ENCODE measurements at places on chromosomes 12 and 14.

- DNase-seq: no peak
Observed at GRCh38 chr14:71317385-71318096, 410.3 kb downstream of the PCNX1 start.

DNA sequence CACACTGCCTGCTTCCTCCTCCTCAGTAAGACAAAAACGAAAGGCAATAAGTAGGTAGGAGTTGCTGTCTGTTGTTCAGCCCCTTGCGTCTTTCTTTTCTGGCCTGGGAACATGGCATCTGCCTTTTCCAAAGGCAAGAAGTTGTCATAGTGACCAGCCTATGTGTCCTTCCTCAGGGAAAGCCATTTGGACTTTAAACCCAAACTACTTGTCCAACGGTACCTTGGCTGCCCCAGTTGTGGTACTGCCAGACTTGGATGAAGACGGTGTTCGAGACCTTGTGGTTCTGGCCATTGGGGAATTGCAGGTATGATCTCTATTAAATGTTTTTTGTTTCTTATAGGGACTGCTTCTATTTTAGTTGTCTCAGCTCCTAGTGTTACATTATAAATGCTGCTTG, 18.5 kb downstream of the FAM234B start:
- no peak for DNase-seq

DNA sequence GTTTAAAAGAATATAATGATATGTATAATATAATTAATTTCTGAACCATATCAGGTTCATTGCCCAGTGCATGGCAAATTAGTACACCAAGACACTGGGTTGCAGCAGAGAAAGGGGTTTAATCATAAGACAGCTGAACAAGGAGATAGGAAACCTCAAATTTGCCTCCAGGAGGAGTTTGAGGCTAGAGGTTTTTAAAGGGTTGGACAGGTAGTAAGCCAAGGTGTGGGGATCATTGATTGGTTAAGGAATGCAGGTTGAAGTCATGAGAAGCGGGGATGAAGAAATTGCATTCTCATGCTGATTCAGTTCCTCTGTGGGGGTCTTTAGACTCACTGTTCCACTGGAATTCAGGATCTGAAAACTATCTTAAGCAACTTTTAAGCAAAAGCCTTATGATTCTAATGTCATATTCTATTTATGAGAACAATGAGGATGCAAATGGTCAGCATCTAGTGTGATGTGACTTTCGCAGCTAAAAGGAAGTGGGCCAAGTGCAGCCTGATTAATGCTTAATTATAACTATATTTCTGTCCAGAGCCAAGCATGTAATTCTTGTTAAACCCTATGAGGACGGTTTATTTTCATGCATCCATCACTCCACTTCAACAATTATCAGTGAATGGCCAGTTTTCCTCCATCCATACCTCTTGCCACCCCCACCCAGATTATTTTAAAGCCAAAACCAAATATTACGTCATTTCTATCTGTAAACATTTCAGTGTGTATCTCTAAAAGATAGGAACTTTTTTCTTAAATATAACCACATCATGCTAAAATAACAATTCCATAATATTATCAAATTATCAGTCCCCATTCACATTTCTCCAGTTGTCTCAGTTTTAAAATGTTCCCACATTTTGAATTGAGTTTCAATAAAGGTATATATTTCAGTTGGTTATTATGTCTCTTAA, 14.9 kb downstream of the RNF212B start:
- DNase-seq: no peak

DNA sequence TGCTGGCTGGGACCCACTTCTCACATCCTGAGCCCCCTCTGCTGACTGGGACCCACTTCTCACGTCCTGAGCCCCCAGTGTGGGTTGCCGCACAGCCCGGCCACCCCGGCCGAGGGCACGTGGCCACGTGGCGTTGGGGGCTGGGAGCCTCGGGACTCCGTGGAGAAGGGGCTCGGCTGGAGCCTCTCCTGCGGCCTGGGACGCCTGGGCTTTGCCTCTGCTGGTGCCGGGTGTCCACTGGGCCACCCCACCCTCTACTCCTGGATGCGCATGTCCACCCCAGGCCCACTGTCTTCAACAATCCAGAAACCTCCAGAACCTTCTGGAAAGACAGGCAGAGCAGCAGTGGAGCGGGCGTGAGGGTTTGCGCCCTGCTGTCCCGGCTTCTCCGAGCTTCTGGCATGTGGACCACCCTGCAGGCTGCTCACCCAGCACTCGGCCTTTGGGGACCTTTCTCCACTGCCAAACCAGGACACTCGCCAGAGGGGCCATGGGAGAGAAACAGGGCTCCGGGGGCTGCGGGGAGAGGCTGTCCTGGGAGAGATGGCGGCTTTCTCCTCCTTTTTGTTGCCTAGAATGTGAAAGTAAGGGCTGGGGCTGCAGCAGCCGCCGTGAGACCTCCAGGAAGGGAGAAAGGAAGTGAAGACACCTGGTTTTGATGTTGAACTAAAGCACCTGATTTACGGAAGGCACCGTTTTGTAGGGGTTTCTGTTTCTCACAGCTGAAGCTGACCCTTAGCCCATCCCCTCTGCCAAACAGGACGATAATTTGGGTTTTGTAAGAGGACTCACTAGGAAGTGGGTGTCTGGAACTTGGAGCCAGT, 30.0 kb downstream of the NOC4L start:
- no peak for DNase-seq

DNA sequence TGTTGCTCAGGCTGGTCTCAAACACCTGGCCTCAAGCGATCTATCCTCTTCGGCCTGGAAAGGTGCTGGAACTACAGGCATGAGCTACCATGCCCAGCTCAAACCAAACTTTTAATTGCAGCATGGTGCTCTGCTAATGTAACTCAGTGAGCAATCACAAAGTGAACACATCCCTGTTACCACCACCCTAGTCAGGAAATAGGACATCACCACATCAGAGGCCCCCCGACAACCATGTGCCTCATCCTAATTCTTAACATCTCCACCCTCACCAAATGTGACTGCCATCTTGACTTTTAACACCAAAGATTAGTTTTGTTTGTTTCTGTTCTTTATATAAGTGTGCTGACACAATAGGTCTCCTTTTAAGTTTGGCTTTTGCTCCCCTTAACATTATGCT, 22.8 kb upstream of the SDR39U1 start:
- no peak for DNase-seq

GRCh38 chr14:104929268-104930230, 4.9 kb downstream of the PLD4 start:
- no peak for DNase-seq

GRCh38 chr12:11075642-11076041, 13.5 kb upstream of the TAS2R46 start:
- no peak for DNase-seq

- no peak for DNase-seq
Observed at GRCh38 chr14:38646391-38646790, 390.5 kb upstream of the CLEC14A start.

- no peak for DNase-seq
Observed at GRCh38 chr12:47247418-47247817, 167.7 kb upstream of the AMIGO2 start.

Measured in activated CD8-positive, alpha-beta memory T cell treated with anti-CD3 and anti-CD28 coated beads, Interleukin-2, amount 50 U/mL, for 4 hours (primary cell).